ENCODE measurements at places on chromosomes 4 and X. TPM values are rescaled to one million over a fixed set of nuclear protein-coding genes. Genes with fewer than 3 reads are reported as not detected.

- no peak for DNase-seq
Observed at GRCh38 chr4:11698846-11699590, 270.3 kb upstream of the HS3ST1 start.

- no peak for DNase-seq
Observed at GRCh38 chr4:19379191-19379708, 872.5 kb upstream of the SLIT2 start.

ZNF732 gene
- total RNA-seq, result 2.7 TPM

DNA sequence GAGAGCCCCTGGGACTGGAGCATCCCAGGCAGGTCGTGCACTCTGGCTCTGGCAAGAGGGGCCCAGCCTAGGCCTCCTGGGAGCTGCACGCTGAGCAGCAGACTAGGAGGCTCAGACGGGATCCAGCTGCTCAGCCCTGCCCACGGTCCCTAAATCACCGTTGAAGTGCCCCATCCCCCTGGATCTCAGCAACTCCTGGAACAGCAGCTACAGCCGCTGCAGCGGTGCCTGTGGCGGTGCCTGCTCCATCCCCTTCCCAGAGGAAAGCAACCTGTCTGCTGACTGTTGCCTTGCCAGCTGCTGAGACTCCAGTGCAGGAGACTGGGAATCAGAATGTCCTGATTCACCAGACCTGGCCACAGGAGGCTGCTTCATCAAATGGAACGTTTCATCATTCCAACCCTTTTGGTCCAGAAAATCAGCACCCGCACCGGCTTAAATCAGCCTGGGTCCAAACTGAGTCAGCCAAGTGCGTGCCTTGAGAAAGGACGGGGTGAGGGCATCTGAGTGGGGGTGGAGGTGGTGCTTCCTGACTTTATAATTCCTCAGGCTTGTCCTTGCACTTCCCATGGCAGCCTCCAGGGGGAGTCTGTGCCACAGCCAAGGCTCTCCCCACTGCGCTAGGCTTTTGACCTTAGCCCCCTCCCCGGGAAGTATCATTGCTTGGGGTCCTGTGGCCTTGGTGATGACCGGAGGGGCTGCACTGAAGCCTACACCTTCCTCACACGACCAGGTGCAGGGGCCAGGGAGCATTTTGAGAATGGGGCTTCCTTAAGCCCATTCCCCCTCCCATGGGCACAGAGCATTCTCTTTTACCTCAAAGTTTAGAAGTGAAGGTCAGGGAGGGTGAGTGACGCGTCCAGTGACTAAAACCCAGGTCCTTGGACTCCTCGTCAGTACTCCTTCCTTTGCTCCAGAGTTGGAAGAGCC, 6.5 kb downstream of the ZNF185 start:
- no peak for DNase-seq

BTK gene
- total RNA-seq, result 0.34 TPM

- no peak for DNase-seq
Observed at GRCh38 chr4:127959794-127960193, 5.2 kb downstream of the MFSD8 start.

DNA sequence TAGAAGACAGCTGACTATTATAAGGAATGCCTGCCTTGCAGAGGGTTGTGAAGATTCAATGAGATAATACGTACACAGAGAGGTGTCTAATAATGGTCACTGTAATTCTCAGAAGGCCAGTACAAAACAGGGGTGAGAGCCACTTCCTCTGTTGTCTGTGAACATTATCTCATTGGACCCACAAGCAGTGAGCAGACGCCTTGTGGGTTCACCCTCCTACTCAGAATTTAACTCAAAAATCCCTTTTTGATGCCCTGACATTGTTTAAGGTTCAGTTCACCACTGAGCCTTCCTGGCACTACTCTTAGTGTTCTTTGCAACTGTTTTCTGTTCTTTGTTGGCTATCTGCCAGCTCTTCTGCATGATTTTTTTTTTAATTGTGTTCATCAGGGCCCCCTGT, 467.4 kb downstream of the BCOR start:
- DNase-seq, result no peak

XKRX gene
- total RNA-seq, result 1.7 TPM

DNA sequence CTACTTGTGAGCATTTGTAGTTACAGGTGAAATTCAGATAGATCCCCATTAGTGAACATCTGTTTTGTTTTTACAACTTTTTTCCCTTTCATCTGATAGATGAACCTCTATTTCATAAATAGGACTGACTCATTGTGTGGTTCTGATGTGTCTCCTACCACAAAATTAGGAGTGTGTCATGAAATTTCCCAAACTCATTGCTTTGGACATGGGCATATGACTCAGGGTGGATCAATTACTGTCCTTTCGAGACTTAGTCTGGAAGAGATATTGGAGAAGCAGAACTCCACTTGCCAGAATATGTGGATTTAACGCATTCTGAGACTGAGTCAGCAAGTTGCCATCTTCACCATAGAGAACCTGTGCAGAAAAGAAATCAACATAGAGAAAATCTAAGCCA, 53.5 kb upstream of the PCDH10 start:
- no peak for DNase-seq

GRCh38 chr4:8534129-8534528, 46.1 kb upstream of the GPR78 start:
- no peak for DNase-seq

PFKFB1 gene
- 0.86 TPM for total RNA-seq

- DNase-seq, result no peak
Observed at GRCh38 chr4:58406762-58407161, 1296.6 kb upstream of the IGFBP7 start.

PLAC1 gene
- total RNA-seq, result 0.43 TPM

- no peak for DNase-seq
Observed at GRCh38 chr4:113773014-113773413, 11.5 kb upstream of the CAMK2D start.

PNMA6F gene
- not detected for total RNA-seq

- no peak for DNase-seq
Observed at GRCh38 chr4:52999626-53000025, 137.5 kb downstream of the RASL11B start.

DNA sequence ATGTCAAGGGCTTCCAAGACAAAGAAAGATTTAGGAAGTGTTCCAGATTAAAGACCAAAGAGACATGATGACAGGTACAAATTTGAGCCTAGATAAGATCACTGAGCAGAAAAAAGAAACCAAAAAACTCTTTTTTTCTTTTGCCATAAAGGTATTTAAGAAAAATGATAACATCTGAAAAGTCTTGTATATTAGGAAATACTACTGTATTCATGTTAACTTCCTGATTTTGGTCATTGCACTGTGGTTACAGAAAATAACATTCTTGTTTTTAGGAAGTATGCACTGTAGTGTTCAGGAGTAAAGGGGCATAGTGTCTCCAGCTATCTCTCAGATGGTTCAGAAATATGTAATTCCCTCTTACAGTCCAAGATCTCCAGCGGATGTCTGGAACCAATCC, 37.1 kb downstream of the RWDD4 start:
- no peak for DNase-seq

DNA sequence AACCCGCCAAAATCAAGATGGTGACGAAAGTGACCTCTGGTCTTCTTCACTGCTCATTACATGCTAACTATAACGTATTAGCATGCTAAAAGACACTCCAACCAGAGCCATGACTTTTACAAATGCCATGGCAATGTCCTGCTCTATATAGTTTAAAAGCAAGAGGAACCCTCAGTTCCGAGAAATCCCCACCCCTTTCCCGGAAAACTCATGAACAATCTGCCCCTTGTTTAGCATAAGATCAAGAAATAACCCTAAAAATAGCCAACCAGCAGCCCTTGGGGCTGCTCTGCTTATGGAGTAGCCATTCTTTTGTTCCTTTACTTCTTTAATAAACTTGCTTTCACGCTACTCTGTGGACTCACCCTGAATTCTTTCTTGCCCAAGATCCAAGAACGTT, 463.5 kb upstream of the FAM241A start:
- no peak for DNase-seq

PCYT1B gene
- total RNA-seq, result 5.7 TPM

PRR27 gene
- total RNA-seq, result not detected

DNA sequence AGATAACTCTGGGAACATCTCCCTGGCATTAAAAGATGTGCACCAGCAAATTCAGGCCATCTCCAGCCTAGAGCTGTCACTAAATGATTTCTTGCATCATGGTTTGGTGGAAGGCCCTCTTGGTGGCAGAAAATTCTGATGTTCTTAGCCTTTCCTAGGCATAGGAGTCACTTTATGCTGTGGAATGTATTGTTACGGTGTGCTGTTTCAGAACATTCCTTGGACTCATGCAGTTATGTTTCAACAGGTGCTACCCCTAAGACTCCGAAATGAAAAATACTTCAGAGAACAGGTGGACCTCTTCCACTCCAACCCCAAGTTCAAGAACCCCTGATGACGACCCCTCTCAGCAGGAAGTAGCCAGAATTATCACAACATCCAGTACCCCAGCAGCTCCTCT, 20.3 kb upstream of the PAPSS1 start:
- no peak for DNase-seq

DNA sequence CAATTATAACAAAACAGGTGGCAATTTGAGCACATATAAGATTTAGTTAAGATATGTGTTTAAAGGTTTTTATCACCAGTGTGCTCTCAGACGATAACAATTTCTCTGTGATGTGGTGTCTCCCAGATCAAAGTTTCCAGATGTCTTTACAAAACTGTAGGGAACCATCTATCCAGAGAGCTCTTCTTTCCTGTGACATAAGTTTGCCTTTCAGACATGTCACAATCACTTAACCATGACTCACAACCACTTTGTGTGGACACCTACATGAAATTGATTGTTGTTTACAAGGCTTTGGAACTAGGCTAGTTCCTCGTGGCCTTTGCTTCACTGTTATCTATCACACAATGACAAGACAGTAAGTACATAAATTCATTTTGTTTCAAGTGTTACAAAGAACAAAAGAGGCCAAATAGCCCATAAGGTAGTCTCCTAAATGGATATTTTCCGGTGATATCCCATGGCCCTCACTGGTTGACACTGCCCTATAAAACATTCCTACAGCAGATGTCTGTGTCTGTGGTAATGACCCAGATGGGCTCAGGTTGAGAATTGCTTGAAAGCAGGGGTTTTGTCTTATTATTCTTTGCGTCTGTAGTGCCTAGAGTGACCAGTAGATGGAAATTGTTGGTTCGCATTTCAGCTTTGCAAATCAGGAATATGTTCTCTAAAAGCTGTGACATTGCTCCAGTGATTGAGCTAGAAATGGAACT, 297.8 kb upstream of the FAM241A start:
- no peak for DNase-seq

DNA sequence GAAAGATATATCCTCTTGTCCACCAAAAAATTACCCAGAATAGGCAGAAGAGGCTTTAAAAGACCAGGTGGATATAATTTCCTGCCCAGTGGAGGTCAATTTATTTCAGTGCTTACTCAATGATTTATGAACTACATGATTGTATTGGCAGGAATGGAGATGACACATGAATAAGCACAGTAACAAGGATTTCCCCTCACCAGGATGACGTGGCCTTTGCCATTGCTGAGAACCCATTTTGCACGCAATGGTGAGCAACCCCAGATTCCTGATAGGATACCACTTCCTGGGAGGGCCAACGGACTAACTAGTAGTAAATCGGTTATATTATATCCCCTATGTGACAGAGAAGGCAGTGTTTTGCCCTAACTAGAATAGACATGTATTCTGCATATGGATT, 11.6 kb upstream of the TTC29 start:
- DNase-seq, result no peak

DNA sequence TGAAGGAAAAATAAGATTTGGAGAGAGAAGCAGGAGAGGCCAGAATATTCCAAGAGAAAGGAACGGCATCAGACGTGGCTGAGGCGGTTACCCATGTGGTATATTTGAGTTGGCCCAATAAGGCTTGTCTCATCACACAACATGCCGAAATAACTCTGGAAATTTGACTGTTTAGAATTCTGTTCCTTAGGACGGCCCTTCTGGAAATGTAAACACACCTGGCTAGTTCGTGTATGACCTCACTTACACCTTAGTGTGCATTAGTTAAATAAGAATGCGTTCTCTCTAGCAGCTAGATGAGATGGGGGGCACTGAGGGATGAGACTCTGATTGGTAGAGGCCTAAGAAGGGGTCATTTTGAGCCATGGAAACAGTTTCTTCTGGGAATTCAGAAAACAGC, 33.2 kb upstream of the PLAC1 start:
- no peak for DNase-seq

DNA sequence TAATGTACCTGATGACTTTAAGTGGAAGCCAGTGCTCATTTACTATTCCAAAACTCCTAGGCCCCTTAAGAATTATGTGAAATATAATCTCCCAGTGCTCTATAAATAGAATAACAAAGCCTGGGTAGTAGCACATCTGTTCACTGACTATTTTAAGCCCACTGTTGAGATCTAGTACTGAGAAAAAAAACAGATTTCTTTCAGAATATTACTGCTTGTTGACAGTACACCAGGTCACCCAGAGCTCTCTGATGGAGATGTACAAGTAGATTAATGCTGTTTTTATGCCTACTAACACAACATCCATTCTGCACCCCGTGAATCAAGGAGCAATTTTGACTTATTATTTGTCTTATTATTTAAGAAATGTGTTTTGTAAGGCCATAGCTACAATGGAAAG, 75.7 kb downstream of the FAM47C start:
- DNase-seq, result no peak

GRCh38 chrX:150934453-150934852, 36.0 kb upstream of the CD99L2 start:
- no peak for DNase-seq

Measured in type B pancreatic cell (in vitro differentiated cells).